ENCODE measurements at places on chromosomes 5 and 9. TPM values are rescaled to one million over a fixed set of nuclear protein-coding genes. Genes with fewer than 3 reads are reported as not detected.

Gene PRPF4
- total RNA-seq: 33.3 TPM

DNA sequence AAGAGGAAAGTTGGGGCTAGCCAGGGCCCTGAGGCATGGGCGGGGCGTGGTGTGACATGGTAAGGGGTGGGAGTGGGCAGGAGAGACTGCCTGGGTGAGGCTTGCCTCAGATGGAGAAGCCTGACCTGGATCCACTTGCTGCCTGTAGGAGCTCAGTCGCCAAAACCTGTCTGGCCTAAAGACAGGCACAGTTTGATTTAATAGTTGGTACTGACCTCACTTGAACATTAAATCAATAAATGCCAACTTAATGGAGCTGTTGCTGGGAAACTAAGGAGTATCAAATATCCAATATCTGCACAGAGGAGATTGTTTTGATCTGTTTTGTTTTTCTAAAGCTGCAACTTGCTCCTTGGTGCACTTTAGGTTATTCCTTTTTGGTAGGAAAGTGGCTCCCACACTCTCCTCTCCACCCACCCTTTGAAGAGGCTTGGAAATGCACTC is 86.4 kb downstream of the RCL1 start:
- H3K4me3 ChIP-seq: no peak overlapping the region
- H3K27me3 ChIP-seq: no peaks in the 10 kb centered on the region
- no peak overlapping the region for H3K27ac ChIP-seq

Gene OR1N2
- total RNA-seq: not detected

Gene ANKRD34B
- not detected for total RNA-seq

Gene DEPDC1B
- 50.8 TPM for total RNA-seq

Gene LHX2
- total RNA-seq: not detected

DNA sequence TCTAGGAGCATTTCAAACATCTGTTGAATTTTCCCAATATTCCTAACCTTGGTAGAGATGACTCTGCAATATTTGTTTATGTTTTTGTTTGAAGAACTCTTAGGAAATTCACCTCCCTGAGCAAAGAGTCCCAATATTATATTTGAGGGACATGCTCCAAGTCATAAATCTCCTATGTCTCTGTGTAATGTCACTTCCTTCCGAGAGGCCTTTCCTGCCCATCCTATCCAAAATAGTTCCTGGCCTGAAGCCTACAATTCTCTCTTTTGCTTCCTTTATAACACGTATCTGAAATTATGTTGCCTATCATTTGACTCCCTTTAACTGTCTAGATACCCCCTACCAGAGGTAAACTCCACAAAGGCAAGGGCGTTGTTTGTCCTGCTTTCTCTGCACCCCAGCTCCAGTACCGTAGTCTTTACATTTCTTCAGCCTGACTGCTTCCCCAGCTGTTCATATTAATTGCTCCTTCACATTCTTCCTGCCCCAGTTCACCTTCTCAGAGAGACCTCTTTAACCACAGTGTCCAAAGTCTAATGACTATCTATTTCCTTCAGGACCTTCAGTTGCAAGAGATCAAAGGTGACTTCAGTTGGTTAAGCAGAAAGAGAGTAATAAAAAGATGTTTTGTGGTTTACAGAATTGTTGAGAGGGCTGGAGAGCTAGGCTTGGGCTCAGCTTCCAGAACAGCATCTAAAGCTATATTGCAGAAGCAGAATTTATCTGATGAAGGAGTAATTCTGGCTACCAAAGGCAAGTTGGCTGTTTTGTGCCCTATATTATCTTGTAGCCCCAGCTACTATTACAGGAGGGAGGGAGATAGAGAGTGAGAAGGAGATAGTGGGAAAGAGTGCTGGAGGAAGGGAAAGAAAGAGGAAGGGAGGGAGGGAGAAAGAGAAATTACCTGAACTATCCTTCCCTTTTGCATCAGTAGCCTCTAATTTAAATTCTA is 109.3 kb upstream of the TMEM161B start:
- H3K27me3 ChIP-seq: no peaks in the 10 kb centered on the region
- DNase-seq: no peak
- peaks cover 3% of the 10 kb centered on the region for H3K4me1 ChIP-seq

Gene FOXD4
- total RNA-seq: not detected

DNA sequence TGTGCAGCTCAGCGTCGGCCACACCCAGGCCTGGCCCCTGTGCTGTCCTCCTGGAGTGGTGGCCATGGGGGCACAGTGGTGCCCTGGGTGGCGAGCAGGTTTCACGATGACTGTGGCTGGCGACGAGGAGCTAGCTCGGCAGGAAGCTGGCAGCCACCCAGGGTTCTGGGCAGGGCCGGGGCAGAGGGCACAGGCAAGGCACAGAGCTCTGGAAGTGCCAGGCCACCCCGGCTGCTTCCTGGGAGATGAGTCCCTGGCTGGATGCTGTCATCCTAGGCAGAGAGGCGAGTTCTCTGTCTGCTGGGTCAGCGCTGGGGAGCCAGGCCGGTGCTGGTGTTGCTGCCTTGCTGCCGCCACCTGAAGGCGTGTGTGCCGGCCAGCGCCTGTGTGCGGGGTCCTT is 51.7 kb downstream of the RXRA start:
- no peak overlapping the region for H3K4me3 ChIP-seq
- H3K27me3 ChIP-seq: peaks cover 3% of the 10 kb centered on the region
- H3K36me3 ChIP-seq: no peaks in the 10 kb centered on the region
- DNase-seq: no peak

- H3K36me3 ChIP-seq: no peaks in the 10 kb centered on the region
- H3K4me1 ChIP-seq: no peaks in the 10 kb centered on the region
- DNase-seq: no peak
- H3K27ac ChIP-seq: no peak overlapping the region
These were observed 173.7 kb downstream of the CARTPT start for GRCh38 chr5:71892641-71893365.

Measured in activated CD8-positive, alpha-beta T cell treated with anti-CD3 and anti-CD28 coated beads, Interleukin-2, amount 10 ng/mL, durations not matched to agents 7 days and 5 days (primary cell).